Mesothelial cell of epicardium (in vitro differentiated cells): ENCODE measurements at places on chromosomes 6 and 20. TPM values are rescaled to one million over a fixed set of nuclear protein-coding genes. Genes with fewer than 3 reads are reported as not detected.

Gene PPARD
- total RNA-seq, result 19.5 to 21.7 TPM (median 20.8 TPM) in 3 replicates

Gene NHSL1
- 66.1 to 73.6 TPM (median 68.0 TPM) in 3 replicates for total RNA-seq

Gene LY6G6F
- total RNA-seq, result not detected in 3 replicates

Gene NOX3
- not detected in 3 replicates for total RNA-seq

Gene COL9A1
- 8.1 to 9.1 TPM (median 8.7 TPM) in 3 replicates for total RNA-seq

Gene GPLD1
- total RNA-seq, result 4.2 to 4.8 TPM (median 4.7 TPM) in 3 replicates

Gene RGS17
- total RNA-seq, result 1.1 to 1.3 TPM (median 1.2 TPM) in 3 replicates

Gene UNC5CL
- 2.0 to 2.2 TPM (median 2.1 TPM) in 3 replicates for total RNA-seq

Gene ERVFRD-1
- total RNA-seq, result 0.20 to 0.25 TPM (median 0.23 TPM) in 3 replicates

Gene TRAPPC3L
- total RNA-seq, result 1.7 to 2.3 TPM (median 2.1 TPM) in 3 replicates

Gene RAB44
- 0.07 to 0.16 TPM in 2 of 3 replicates, not detected in the other for total RNA-seq

Gene TBCC
- 19.5 to 21.2 TPM (median 20.3 TPM) in 3 replicates for total RNA-seq

Gene SLC22A3
- 1.2 to 1.3 TPM (median 1.2 TPM) in 3 replicates for total RNA-seq

Gene LGSN
- 0.14 TPM in 1 of 3 replicates, not detected in the others for total RNA-seq
